ENCODE measurements at places on chromosomes 6 and 20.
A peak's percentile ranks its signal among the peaks of the same experiment; 100 is the strongest.

DNA sequence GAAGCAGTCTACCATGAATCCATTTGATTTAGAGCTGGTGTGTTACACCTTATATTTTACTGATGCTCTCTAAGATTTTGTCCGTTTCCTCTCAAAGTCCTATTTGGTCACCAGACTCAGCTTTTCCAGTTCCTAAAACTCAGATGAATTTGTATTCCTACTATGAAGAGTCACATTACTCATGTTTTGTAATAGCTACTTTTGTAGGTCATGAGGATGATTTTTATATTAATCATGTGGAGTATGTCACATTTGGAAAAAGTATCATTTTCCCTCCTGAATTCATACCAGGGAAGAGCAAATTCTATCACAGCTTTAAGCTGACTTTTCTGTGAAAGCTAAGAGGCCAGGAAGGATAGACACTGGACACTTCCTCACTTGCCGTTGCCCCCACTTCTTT is 140.6 kb upstream of the SCGN start:
- DNase-seq: no peak

GRCh38 chr6:9957215-9957759 is 457.6 kb downstream of the TFAP2A start:
- DNase-seq: no peak

- DNase-seq: no peak
Measured at GRCh38 chr6:92479831-92480230, 939.5 kb downstream of the EPHA7 start.

- no peak for DNase-seq
Measured at GRCh38 chr20:564192-564591, 20.6 kb upstream of the CSNK2A1 start.

- DNase-seq: no peak
Measured at GRCh38 chr20:62309947-62310756, 7.4 kb downstream of the ADRM1 start.

DNA sequence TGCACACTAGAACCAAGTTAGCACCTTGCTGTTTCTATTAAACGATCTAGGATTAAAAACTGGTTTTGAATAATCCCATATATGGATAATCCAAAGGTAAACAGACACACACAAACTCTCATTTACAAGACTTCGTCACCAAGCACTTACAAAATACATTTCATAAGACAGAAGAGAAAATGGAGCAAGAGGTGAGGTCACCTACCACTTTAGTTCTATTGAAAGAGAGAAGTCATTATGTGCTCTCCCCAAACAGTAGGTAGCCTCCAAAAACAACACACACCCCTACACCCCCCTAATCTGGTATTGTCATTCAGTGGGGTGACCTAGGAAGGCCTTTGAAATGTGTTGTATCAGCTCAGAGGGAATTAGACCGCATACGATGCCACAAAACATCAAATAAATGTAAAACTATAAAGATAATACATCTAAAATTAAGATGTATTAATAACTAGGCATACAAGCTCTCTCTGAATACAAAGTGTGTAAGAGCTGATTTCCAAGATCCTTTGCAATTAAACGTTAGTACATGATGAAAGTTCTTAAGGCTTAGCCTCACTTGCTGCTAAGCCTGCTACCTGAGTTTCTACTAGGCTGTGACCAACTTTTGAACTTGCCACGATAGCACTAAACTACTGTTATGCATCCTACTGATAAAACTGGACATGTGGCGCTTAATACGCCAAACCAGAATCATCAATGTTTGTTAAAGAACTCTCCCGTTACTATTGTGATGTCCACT is 1.6 kb downstream of the SRPK1 start:
- no peak for DNase-seq

- DNase-seq: no peak
Measured at GRCh38 chr6:23055523-23055922, 486.2 kb downstream of the HDGFL1 start.

GRCh38 chr6:161443848-161444247 is 170.0 kb upstream of the AGPAT4 start:
- no peak for DNase-seq

DNA sequence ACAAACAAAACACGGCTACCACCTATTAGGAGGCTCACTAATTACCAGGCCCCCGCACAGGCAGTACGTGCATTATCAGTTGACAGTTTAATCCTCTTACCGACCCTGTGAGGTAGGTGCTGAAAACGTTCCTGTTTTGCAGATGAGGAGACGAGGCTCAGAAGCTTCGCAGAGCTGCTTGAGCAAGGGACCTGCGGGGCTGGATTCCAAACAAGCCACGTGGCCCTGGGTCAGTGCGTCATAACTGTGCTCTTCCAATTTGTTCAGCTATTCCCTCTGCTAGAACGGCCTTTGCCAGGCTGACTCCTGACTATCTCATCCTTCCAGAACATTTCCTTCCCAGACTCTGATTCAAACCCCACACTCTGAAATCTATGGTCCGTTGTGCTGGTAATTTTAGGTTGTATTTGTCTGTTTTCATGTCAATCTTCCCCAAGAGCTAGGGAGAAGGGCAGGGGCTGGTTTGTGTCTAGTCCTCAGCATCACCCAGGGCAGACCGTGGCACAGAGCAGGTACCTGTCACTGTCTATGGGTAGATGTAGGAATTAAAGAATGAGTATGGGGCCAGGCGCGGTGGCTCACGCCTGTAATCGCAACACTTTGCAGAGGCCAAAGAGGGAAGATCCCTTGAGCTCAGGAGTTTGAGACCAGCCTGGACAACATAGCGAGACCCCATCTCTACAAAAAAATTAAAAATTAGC is 28.8 kb upstream of the TLDC2 start:
- DNase-seq: no peak

GRCh38 chr20:21577551-21577950 is 63.7 kb upstream of the NKX2-2 start:
- no peak for DNase-seq

DNA sequence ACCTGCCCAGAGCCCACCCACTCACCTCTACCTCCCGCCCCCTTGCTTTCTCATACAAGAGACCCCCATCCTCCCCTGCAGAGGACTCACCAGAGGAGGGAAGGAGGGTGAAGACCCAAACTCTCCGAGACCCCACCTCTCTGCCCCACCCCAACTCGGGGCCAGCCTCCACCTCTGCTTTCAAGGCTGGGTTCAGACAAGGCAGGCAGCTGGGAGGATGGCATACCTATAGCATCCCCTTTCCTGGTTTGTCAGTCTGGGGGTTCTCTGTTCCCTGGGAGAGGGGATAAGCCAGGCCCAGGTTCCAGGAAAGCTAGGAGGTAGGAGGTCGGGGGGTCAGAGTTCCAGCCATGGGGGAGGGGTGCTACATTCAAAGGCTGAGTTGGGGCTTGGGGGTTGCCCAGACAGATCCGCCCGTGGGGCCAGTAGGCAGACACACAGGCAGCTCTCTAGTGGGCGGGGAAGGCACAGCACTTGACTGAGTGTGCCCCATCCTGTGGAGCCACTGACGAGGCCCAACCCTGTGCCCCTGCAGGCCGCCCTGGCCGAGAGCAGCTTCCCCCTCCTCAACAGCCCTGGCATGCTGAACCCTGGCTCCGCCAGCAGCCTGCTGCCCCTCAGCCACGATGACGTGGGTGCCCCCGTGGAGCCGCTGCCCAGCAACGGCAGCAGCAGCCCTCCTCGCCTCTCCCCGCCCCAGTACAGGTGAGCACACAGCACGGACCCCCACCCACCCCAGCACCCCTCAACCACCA is 40.8 kb upstream of the MDFI start:
- no peak for DNase-seq

- DNase-seq: no peak
Measured at GRCh38 chr20:2108987-2109386, 7.4 kb downstream of the STK35 start.

- no peak for DNase-seq
Measured at GRCh38 chr6:45757443-45758130, 258.1 kb downstream of the CLIC5 start.

- no peak for DNase-seq
Measured at GRCh38 chr6:31689249-31690110, 8.6 kb upstream of the LY6G5C start.

- no peak for DNase-seq
Measured at GRCh38 chr20:4089756-4090487, 74.6 kb upstream of the RNF24 start.

GRCh38 chr6:12150812-12151432 is 138.8 kb downstream of the HIVEP1 start:
- DNase-seq: peak; percentile 5

- DNase-seq: no peak
Measured at GRCh38 chr6:129785047-129785755, 75.2 kb upstream of the ARHGAP18 start.

GRCh38 chr20:48378976-48379675 is 448.7 kb downstream of the PREX1 start:
- no peak for DNase-seq

GRCh38 chr20:18973529-18974173 is 160.1 kb downstream of the SCP2D1 start:
- DNase-seq: no peak

- no peak for DNase-seq
Measured at GRCh38 chr20:23241416-23241815, 109.2 kb upstream of the NXT1 start.

GRCh38 chr6:136501514-136501913 is 48.7 kb downstream of the MAP7 start:
- no peak for DNase-seq

Data from stimulated activated CD4-positive, alpha-beta T cell treated with anti-CD3 and anti-CD28 coated beads, Interleukin-12 subunit alpha, Interleukin-12 subunit beta, amount 100 ng/mL, for 24 hours (primary cell).